ENCODE measurements at places on chromosomes 4 and X.

GRCh38 chrX:7603387-7603786, 239.6 kb upstream of the VCX start:
- DNase-seq = no peak

GRCh38 chr4:123813901-123814300, 417.3 kb downstream of the SPRY1 start:
- no peak for DNase-seq

DNA sequence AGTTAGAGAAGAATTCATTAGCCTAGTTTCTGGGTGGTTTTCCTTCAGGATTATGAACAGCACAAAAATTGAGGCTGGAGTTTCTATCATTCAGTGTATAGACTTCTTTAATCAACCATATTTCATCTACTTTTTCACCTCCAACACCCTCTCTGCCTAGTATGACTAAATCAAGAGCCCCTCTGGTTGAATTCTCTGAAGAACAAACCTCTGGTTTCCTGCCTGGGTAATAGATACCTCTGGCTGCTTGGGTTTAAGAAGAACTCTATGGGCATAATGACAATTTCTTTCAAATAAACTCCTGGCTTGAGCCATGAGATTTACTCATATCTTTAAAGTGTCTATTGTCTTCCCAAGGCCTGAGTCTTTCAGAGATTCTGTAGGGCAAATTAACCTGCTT, 66.5 kb downstream of the C4orf33 start:
- DNase-seq = no peak

- DNase-seq = peak; percentile 41
Measured at GRCh38 chr4:168318266-168318895, at the start of gene DDX60. Gene DDX60 (minus strand): TSS chr4:168318752. CDS start chr4:168311259, 7,493 bp downstream.

DNA sequence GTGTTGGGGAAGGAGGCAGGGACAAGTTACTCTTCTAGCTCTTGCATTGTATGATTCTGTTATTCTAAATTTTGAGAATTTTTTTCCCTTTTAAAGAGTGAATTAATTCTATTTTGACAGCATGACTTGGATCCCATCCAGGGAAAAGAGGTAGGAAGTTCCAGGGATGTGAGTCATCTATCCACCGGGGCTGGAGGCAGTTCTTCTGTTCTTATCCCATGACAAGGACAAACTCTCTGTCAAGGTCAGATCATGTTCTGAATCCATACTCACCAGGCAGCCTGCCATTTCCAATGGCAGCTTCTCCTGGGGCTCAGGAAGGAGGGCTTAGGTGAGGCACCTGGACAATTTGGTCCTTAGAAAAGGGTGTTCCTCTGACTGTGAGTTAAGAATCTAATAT, 132.0 kb upstream of the MED14 start:
- DNase-seq = no peak

GRCh38 chr4:66062921-66063320, 392.6 kb upstream of the EPHA5 start:
- no peak for DNase-seq

Data from dorsolateral prefrontal cortex (tissue), 122 donors.